ENCODE measurements at places on chromosomes 5 and 9.

- no peak for DNase-seq
Observed at GRCh38 chr5:533955-534742, 9.9 kb upstream of the SLC9A3 start.

DNA sequence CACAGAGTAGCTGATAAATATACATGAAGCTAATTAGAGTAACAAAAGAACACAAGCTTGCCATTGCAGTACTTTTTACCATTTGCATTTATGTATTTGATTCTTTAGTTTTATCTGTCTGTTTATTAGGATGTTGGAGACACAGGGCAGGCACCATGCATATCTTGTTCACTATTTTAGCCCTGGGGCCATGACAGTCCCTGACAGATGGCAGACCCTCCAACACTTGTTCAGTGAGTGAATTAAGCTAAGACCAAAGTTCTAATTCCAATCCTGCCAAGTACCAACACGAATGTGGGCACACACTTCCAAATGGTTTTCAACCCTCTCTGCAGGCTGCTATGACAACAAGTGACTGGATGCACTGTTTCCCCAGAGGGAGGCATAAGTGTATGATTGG, 12.0 kb upstream of the RARS1 start:
- DNase-seq = no peak

DNA sequence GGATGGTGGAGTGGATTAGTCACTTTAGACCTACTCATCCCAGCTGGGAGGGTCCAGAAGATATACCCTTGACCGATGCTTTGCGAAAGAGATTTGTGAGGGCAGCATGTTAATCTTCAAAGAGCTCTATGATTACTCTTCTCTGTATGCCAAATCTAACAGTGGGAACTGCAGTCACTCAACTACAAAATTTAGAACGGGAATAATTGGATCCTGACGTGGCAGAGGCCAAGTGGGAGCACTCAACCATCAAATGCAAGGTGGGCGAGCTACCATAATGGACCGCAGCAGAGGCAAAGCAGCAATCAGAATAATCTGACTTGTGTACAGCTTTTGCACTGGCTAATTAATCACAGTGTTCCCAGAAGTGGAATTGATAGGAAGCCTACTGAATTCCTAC, 20.4 kb downstream of the NSA2 start:
- no peak for DNase-seq

DNA sequence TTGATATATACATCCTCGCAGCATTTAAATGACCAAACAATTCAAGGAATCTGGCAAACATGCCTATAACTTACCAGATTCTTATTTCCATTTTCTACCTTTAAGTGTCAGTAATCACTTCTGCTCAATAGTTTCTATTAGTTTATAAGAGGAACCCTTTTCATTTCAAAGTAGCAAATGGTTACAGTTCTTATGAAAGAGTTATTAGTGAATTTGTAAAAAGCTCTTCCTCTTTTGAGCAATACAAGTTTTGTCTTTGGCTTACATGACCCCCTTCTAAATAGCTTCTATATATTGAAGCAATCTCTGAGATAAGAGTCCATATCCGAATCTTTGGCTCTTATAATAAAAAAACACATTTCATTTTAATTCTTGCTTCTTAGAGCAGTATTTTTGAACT, 42.0 kb downstream of the ELL2 start:
- DNase-seq = no peak

- DNase-seq = peak; percentile 25
Observed at GRCh38 chr9:127452691-127453090, 1.4 kb downstream of the LRSAM1 start.

DNA sequence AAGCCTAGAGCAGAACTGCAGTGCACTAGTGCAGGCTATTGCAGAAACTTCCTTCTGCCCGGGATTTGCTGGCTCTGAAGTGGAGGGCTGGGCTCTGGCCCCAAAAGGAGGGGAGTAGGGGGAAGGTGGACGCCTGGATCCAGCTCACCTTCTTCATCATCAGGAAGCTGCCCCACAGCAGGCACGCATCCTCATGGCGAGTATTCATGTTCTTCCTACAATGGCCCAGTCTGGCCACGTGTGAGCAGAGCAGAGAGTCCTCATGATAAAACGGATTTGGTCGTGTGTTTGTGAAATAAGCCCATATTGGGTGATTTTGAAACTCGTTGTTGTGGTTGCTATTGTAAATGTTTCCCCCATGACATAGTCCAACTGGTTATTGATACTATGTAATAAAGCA, 8.2 kb upstream of the GLIPR2 start:
- DNase-seq = no peak

DNA sequence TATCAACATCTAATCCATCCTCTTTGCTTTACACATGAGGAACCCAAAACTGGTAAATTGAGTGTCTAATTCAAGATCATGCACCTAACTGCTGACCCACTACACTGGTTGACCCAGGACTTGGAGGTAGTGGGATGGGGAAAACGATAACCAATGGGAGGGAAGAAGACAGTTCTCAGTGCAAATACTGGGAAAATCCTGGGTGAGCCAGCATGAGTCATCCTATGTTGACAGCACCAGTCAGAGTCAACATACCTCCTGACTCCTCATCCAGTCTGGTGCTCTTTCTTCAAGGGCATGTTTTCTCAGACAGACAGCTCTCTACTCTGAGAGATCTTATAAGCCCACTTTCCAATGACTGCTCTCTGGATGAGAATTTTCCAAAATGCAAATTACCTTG, 232.8 kb upstream of the PTGER4 start:
- no peak for DNase-seq

- no peak for DNase-seq
Observed at GRCh38 chr5:79850941-79851340, 140.1 kb downstream of the MTX3 start.

- no peak for DNase-seq
Observed at GRCh38 chr5:78979909-78980308, 5.2 kb downstream of the ARSB start.

DNA sequence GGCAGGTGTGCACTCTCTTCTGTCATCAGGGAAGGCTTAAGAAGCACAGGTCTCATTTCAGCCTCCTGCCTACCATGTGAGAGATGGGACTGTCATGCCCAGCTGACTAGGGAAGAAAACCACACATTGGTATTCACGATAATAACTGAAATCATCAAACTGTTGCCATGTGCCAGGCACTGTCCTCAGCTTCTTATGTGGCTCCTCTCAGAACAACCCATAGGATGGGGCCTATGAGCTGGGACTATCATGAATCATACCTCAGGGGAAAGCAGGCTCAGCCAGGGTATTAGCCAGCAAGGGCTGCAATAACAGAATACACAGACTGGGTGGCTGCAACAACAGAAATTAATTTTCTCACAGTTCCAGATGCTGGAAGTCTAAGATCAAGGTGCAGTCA, 3.3 kb downstream of the AFAP1L1 start:
- no peak for DNase-seq
